ENCODE measurements at places on chromosomes 1 and 21.

- no peak for DNase-seq
Measured at GRCh38 chr1:25553749-25554429, 10.5 kb downstream of the LDLRAP1 start.

DNA sequence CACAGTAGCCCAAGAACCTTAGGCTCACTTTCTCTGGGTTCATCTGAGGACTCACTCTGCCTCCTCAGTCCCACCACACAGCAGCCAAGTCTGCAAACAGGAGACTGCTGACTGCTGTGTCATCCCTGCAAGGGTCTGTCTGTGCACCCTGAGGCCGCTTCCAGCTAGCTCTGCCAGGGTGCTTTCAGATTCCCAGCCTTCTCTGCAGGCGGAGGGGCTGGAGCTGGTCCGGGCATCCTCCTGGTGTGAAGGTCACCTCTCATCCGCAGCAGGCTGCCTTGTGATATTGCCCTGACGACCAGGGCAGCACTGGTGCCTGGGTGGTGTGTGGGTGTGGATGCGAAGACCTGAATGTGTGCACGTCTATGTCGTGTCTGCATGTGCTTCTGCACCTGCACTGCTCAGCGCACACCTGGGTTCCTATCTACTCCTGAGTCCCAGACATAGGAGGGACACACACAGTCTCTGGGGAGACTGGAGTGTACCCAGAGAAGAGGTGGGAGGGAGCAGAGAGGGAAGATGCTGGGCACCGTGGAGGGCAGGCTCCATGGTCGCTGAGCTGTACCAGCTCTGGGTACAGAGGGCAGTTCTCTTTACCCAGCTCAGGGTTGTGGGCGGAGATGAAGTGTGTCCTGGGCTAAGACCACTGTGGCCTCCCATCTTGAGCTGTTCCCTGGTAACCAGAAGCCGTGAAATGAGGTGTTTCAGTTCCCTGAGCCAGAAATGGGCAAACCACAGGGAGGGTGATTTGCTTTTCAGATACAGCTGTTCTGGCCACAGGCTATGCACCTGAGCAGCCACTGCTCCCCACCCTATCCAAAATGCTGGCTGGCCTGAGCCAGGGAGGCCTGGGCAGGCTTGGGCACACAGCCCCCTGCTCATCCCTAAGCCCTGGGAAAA lies 160.9 kb upstream of the CSF3R start:
- DNase-seq: no peak

DNA sequence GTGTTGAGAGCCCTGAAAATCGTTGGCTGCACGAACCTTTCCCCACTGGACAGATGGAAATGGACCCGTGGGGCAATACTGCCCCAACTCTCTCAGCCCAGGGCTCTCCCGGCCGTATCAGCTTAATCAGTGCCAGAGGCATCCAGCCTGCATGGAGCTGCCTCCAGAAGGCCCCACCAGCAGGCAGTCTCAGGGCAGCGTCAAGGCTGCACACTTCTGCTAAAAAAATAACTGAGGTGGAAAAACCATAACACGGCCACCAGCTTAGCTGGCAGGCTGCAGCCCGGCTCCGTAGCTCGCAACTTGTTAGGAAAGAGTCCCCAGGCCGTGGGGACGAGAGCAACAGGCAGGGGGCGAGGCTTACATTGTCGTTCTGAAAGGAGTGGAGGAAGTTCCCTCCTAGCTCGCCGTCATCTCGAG lies 27.9 kb downstream of the MRPL37 start:
- DNase-seq: no peak

GRCh38 chr21:37468909-37469308 lies 102.3 kb downstream of the DYRK1A start:
- DNase-seq: no peak

DNA sequence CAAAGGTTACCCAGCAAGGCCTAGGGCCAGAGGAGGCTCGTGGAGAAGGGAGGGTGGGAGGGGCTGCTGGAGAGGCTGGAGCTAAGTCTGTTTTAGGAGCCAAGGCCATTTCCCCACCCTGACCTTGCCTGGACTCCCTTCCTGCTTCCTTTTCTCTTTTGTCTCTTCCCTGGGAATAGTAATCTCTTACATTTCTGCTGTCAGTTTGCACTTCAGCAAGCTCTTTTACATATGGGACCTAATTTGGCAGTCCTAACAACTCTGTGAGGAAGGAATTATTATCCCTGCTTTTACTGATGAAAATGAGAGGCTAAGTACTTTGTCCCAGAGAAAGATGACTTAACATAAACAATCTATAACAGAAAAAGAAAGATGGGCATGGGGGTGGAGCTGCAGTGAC lies 13.8 kb downstream of the OPTC start:
- DNase-seq: no peak

- DNase-seq: no peak
Measured at GRCh38 chr1:169588785-169589485, 2.7 kb upstream of the F5 start.

GRCh38 chr1:16164213-16165072 lies 8.6 kb upstream of the EPHA2 start:
- DNase-seq: peak; percentile 88

DNA sequence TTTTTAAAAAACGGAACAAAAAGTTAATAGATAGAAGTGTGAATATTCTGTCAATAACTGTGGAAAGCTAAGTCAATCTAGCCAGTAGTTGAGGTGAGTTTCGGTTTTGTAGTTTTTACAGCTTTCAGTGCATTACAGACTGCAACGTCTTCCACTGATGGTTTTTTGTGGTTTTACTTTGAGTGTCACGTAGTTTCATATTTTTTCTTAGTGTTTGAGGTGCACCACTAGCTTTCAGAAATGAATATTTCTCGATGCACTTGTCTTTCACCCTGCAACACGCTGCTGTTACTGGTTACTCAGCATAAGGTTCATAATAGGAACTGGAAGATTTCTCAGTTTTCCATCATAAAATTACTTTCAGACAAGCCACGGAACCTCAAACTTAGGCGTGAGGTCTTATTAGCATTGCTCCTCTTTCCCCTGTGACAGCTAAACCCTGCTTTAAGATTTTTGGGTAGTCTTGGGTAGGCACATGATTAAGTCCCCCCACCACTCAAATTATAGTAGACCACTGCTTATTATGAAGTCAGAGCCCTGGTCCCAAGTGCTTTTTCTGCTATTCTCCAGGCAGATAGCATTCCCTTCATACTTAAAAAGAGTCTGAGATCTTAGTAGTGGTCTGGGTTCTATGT lies 1412.7 kb downstream of the KCNT2 start:
- no peak for DNase-seq

GRCh38 chr1:94024104-94024792 lies 96.7 kb downstream of the ABCA4 start:
- DNase-seq: no peak

DNA sequence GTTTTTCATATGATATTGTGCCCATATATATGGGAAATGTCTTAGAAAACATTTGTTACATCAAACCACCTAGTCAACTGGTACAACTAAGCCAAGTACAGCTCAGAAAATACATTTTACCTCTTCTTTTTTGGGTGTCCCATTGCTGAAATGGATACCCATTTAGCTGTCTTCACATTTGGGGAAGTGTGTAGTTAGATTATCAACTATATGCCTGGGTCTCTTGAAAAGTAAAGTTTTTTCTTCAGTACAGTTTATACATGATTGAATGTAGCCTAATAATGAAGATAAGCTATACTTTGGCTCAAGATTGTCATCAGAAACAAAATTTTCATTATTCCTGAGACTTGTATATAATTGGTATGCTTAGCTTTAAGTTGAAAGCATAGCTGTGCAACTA lies 2.0 kb downstream of the AGO3 start:
- no peak for DNase-seq

GRCh38 chr1:110846861-110847260 lies 26.1 kb upstream of the CD53 start:
- no peak for DNase-seq

- no peak for DNase-seq
Measured at GRCh38 chr1:24387636-24388175, 25.9 kb downstream of the STPG1 start.

GRCh38 chr1:198730952-198731351 lies 92.1 kb downstream of the PTPRC start:
- no peak for DNase-seq

- peak; percentile 91 for DNase-seq
Measured at GRCh38 chr1:25031966-25032667, 102.0 kb upstream of the RUNX3 start.

- no peak for DNase-seq
Measured at GRCh38 chr1:113403065-113403464, 12.8 kb downstream of the MAGI3 start.

GRCh38 chr1:30684881-30685795 lies 38.2 kb downstream of the MATN1 start:
- peak; percentile 60 for DNase-seq

DNA sequence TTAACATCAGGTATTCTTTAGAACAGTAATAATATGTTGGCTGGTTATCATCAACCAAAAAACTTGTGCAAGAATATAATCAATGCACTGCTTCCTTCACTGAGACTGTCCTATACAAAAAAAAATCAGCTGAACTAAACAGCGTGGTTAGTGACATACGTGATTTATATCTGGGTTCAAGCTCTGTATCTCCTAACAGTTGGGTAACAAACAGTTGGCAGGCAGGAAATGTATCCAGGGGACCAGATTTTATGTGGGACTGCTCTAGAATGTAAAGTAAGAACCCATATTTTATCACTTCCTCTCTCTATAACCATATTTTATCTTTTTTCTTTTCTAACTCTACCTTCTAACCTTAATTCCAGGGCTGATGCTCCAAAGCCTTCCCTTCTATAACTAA lies 8.0 kb downstream of the ACBD6 start:
- no peak for DNase-seq

- no peak for DNase-seq
Measured at GRCh38 chr1:44326024-44326701, 28.9 kb downstream of the ERI3 start.

DNA sequence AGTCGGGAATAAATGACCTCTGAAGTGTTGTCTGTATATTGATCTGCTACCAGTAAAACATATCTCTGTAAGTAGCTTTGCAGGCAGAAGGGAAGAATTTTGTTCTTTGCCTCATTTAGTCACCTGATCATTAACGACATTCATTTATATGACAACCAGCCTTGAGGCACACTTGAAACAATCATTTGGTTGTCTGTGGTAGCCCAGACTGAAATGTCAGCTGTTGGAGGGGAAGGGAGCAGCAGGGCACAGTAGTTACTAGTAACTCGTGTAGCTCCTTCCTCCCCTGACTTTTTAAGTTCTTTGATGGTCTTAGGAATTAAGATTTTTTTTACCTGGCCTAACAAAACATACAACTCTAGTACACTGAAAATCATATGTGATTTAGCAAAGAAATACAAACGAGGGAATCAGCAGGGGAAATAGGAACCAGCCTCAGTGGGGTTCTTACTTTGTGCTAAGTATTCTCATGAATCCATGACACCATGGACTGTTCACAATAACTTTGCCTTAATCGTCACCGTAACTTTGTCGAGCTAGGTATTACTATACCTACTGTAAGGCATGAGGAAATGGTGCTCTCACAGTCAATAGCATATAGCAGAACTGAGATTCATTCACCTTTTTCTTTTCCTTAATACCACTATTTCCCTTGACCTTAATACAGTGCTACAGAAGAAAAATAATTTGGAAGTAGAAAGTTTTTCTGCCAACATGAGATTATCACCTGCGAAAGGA lies 6.4 kb downstream of the IL12RB2 start:
- DNase-seq: no peak

DNA sequence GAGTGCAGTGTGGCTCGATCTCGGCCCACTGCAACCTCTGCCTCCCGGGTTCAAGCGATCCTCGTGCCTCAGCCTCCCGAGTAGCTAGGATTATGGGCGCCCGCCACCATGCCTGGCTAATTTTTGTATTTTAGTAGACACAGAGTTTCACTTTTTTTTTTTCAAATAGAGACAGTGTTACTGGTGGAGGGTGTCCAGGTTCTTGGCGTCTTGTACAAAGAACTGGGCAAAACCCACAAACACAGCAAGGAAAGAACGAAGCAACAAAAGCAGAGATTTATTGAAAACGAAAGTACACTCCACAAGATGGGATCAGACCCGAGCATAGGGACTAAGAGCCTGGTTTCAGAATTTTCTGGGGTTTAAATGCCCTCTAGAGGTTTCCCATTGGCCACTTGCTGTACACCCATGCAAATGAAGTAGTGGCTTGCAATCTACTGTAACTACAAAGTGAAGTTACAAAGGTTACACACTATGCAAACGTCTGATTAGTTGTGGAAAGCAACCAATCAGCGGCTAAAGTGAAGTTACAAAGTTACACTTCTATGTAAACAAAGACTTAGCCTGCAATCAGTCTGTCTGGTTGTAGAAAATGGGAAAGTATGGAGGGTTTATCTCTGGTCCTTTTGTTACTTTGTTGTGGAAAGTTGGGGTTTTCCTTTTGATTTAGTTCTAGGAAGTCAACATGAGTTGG lies 199.1 kb downstream of the DYRK1A start:
- no peak for DNase-seq

- DNase-seq: no peak
Measured at GRCh38 chr1:39657923-39658485, 13.9 kb downstream of the NT5C1A start.

- no peak for DNase-seq
Measured at GRCh38 chr1:24152631-24153494, 9.9 kb upstream of the IL22RA1 start.

DNA sequence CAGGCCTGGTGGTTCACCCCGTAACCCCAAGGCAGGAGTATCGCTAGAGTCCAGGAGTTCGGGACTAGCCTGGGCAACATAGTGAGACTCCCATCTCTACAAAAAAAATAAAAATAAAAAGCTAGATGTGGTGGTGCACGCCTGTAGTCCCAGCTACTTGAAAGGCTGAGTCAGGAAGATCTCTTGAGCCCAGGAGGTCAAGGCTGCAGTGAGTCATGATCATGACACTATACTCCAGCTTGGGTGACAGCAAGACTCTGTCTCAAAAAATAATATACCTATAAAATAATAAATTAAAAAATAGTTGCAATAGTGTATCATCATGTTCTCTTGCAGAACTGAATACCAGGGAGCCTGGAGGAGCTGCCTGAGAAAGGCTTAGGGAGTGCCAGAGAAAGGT lies 19.9 kb upstream of the TMEM39B start:
- no peak for DNase-seq

DNA sequence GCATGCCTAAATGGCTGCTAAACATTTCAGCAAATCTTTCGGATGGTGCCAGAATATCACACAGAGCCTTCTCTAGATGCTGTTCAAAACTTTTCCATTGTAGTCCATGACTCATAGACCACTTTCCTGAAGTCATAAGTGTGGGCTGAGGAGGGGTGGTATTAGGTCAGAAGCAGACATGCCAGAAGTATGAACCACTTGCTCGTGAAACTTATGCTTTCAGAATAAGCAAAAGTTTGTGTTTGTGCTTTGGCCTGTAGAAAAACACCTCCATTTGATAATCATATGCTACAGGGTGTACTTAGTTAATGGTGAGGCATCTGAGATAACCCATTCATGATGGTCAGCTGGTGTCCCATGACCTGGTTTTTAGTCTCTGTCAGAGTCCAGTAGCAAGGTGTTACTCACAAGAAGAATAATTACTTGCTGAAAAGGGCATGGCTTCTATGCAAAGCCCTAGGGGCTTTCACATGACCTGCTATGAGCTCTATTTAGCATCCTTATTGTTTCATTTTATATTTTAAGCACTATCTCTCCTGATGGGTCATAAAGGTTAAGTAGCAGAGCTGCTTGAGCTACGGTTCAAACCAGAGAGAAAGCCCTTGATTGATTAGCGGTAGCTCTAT lies 183.1 kb upstream of the IVNS1ABP start:
- no peak for DNase-seq

Data from NCI-H1092 treated with DMSO at 0.1 percent for 48 hours (cell line).